A549 treated with Mapracorat at 1 μM for 4 hours (cell line): ENCODE measurements at places on chromosomes 2 and 18. TPM values are rescaled to one million over a fixed set of nuclear protein-coding genes. Genes with fewer than 3 reads are reported as not detected.

Gene MAPK4
- 0.12 to 0.23 TPM (median 0.14 TPM) in 5 replicates for total RNA-seq

Gene KANSL1L
- total RNA-seq, result 0.46 to 1.0 TPM (median 0.60 TPM) in 5 replicates

Gene CFAP221
- 0.22 to 1.0 TPM (median 0.31 TPM) in 5 replicates for total RNA-seq

Gene CENPO
- 44.3 to 53.9 TPM (median 46.9 TPM) in 5 replicates for total RNA-seq
